ENCODE measurements at places on chromosomes 11 and 22. TPM values are rescaled to one million over a fixed set of nuclear protein-coding genes. Genes with fewer than 3 reads are reported as not detected.

Gene MMP12
- polyA plus RNA-seq: 5.6 TPM

Gene GGTLC2
- not detected for polyA plus RNA-seq

Gene EHF
- polyA plus RNA-seq: 25.7 TPM

Gene CDC42BPG
- 5.3 TPM for polyA plus RNA-seq

Gene MS4A1
- polyA plus RNA-seq: 0.29 TPM

Gene CACNA1I
- polyA plus RNA-seq: 0.03 TPM

Gene NUDT22
- 31.8 TPM for polyA plus RNA-seq

Gene KCTD17
- 24.4 TPM for polyA plus RNA-seq

Gene CRYBA4
- polyA plus RNA-seq: not detected

Gene SEPTIN3
- polyA plus RNA-seq: 4.9 TPM

Gene CYTH4
- polyA plus RNA-seq: 3.5 TPM

Gene PHLDA2
- 2.5 TPM for polyA plus RNA-seq

Gene FGF4
- not detected for polyA plus RNA-seq

Gene LARGE2
- 21.0 TPM for polyA plus RNA-seq

Gene FXYD2
- polyA plus RNA-seq: 408 TPM

Gene KDM4D
- polyA plus RNA-seq: 2.7 TPM

Gene TSGA10IP
- 0.18 TPM for polyA plus RNA-seq

Gene ANKRD49
- 28.6 TPM for polyA plus RNA-seq

Gene TNNI2
- polyA plus RNA-seq: 0.30 TPM

Gene CXCR5
- not detected for polyA plus RNA-seq

Data from right renal pelvis (tissue), 4 donors.